ENCODE measurements at places on chromosomes 13 and 19.

- peak; percentile 28 for DNase-seq
Observed at GRCh38 chr19:16445238-16446107, 26.3 kb downstream of the EPS15L1 start.

- no peak for DNase-seq
Observed at GRCh38 chr19:50549927-50550593, 18.2 kb downstream of the LRRC4B start.

GRCh38 chr13:33158816-33159215 lies 126.7 kb downstream of the STARD13 start:
- DNase-seq = no peak

DNA sequence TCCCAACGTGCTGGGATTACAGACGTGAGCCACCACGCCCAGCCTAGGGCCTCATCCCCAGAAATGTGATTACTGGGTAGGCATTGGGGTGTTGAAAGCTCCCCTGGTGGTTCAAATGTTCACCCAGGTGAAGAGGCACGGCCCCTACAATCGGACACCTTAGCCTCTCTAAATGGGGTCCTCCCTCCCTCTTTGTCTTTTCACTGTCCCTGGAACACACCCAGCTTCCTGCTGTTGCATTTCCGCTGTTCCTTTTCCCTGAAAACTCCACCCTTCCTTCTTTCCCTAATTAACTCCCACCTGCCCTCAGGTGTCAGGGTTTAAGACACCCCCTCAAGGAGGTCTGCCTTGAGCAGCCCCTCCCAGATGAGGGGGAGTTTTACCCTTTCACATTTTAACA lies 3.6 kb upstream of the PRODH2 start:
- DNase-seq = no peak

- peak; percentile 74 for DNase-seq
Observed at GRCh38 chr13:97239306-97239705, 17.2 kb downstream of the MBNL2 start.

- DNase-seq = no peak
Observed at GRCh38 chr13:48857576-48857975, 118.1 kb upstream of the FNDC3A start.

GRCh38 chr13:90396266-90396665 lies 951.2 kb upstream of the MIR17HG start:
- no peak for DNase-seq

DNA sequence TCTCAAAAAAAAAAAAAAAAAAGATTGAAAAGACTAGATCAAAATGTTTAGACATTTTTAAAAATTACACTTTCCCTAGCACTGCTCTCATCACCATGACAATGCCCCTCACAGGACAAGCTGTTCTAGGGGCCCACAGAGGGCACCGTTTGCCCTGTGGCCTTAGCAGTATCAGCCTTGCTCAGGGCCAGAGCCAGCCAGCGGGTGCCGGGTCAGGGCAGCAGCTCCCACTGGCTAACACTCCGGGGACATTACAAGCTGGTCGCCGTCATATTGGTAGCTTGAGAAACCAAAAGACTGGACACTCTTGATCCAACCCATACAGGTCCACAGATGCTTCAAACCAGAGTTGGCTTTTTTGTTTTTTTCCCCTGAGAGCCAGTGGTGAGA lies 18.0 kb downstream of the CAPN12 start:
- no peak for DNase-seq

DNA sequence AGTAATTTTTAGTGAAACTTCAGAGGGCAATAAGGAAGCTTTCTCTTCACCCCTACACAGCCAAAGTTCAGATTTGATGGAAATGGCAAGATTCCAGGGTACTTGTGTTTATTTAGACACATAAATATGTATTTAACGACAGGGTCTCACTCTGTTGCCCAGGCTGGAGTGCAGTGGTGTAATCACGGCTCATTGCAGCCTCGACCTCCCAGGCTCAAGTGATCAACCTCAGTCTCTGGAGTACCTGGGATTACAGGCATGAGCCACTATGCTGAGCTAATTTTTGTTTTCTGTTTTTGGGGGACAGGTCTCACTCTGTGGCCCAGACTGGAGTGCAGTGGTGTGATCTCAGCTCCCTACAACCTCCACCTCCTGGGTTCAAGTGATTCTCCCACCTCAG lies 2.0 kb upstream of the SYCE2 start:
- no peak for DNase-seq

GRCh38 chr19:32339988-32340874 lies 5.2 kb upstream of the ZNF507 start:
- DNase-seq = peak; percentile 44

GRCh38 chr13:112324116-112324515 lies 52.0 kb upstream of the SPACA7 start:
- no peak for DNase-seq

- no peak for DNase-seq
Observed at GRCh38 chr13:97234742-97235141, 12.6 kb downstream of the MBNL2 start.

- no peak for DNase-seq
Observed at GRCh38 chr13:45242524-45242923, 41.7 kb upstream of the KCTD4 start.

DNA sequence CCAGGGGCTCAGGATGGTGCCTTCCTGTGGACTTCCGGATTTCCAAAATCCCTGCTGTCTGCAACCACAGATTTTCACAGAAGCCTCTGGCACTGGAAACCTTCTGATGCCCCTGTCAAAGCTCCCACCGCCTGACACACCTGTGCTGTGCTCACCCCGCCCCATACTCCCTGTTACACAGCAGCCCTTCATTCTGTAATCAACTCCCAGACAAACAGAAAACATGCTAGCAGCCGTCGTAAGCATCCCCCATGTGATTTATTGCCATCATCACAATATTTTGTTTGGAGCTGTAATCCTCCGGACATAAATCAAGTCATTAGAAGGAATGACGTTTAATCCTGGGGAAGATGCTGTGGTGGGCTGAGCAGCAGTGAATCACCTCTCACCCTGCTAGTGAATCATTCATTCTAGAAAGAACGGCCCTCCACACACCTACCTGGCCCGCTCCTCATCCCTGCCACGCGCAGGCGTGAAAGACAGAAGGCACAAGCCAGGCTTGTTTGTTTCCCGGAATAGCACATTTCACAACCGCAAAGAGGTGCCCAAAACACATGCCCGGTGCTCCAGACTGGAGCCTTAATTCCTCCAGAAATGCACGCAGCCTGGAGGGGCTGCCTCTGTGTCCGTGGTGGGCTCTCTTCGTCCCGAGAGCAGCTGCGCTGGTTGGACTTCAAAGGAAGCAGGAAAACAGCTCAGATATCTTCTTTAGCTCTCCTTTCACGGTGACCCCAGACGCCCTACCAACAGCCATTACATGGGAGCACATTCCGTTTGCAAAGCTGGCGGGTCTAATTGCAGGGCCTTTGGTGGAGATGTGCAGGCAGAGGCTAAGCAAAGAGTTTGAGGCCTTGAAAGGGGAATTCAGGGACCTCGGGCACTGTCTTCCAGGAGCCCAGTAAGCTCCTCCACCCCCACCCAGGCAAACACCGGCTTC lies 41.3 kb upstream of the KCTD15 start:
- no peak for DNase-seq
